ENCODE measurements at places on chromosomes 4 and X. TPM values are rescaled to one million over a fixed set of nuclear protein-coding genes. Genes with fewer than 3 reads are reported as not detected.

The ZDHHC15 gene
- 2.0 TPM for total RNA-seq

DNA sequence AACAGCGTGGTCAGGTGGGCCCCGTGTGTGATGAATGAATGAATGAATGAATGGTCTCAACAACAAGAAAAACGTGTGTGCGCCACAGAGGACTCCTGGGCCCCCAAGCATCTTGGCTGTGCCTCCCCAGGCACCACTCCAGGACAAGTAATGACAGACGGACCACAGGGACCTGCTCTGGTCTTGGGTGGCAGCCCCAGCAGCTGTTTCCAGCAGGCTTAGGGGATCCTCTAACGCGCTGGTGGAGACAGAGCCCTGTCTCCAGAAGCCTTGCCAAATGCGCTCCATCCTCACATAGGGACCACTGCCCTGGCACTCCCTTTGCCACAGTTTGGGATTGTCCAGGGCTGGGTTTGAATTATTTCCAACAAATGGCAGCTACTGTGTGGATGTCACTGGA lies 39.1 kb downstream of the PSAPL1 start:
- peak; percentile 57 for DNase-seq

DNA sequence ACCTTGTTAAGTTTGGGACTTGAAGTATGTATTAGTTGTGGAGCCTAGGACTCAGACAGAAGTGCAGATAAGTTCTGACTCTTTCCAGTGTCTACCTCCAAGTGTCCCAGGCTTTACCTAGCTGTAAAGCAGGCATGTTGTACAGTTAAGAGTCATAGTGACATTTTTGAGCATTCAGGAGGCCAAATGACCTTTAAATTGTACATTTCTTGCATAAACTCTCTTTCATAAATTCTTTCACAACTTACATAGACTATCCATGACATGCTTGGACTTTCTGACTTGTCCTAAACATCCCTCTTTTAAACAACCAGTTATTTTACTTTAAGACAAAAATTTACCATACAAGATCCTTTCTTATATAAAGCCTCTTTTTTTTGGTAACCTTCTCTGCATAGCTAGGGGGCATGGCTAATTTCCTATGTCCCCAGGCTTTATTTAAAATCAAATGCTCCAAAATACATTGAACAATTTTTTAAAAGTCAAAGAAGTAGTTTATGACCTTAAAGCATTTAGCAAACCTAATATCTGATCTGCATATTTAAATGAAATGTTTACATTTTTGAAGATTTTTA lies 40.1 kb upstream of the UGT8 start:
- DNase-seq = no peak

DNA sequence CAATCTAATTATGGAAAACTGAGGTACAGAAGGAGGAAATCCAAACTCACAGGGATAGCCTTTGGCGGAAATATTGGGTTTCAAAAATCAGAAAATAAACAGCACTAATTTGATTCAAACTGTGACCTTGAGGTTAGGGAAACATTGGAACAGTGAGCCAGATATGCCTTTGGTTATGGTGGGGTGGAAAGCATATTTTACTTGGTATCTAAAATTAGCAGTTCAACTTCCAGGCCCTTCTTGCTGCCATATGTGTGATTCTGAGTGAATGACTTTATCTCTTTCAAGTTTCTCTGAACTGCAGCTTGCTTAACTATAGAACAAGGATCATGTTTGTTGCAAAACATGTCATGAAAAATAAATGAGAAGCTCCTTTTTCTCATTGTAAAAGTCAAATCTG lies 240.9 kb upstream of the VEGFC start:
- DNase-seq = no peak

- DNase-seq = no peak
Measured at GRCh38 chrX:70424801-70425200, 1.7 kb downstream of the GDPD2 start.

GRCh38 chr4:20760053-20760452 lies 59.8 kb downstream of the PACRGL start:
- no peak for DNase-seq

- no peak for DNase-seq
Measured at GRCh38 chr4:154872198-154872597, 91.1 kb downstream of the RBM46 start.

The GPR173 gene
- total RNA-seq = 3.2 TPM

The THAP9 gene
- 6.0 TPM for total RNA-seq

DNA sequence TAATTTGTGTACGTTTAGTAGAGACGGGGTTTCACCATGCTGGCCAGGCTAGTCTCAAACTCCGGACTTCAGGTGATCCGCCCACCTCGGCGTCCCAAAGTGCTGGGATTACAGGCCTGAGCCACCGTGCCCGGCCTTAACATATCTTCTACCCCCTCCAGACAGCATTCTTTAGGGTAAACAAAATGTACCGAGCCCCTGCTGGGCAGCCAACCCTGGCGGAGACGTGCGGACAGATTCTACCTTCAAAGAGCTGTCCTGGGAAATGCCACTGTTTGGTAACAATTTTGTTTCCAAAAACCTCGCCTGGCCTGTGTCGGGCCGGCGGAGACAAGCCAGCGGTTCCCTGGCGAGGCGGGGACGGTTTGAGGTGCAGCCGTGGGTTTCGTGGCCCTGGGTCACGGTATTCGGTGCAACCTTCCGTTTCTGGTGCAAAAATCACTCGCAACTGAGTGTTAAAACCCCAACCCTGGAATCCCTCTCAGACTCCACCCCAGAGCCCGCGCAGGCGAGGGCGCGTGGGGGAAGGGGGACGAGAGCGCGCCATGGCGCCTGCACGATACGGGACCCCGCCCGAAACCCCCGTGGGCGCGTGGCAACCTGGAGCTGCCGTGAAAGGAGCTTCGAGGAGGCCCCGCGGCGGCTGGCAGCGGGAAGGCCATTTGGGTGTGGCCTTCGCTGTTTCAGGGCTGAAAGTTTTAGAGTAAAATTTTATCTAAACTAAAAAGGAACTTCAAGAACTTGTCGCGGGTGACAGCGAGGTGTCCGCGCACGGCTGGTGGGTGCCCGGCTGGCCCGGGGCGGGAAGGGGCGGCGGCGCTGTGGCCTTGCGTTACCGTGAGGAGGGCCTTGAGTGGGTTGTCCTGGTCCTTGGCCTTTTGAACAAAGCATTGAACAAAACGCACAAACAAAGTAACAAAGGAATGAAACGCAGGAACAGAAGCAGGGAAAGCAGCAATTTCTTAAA lies 17.0 kb downstream of the MRFAP1 start:
- DNase-seq = peak; percentile 46

- peak; percentile 10 for DNase-seq
Measured at GRCh38 chr4:3866813-3867129, 100.6 kb downstream of the ADRA2C start.

The SPOCK3 gene
- not detected for total RNA-seq

The F8A3 gene
- 0.19 TPM for total RNA-seq

DNA sequence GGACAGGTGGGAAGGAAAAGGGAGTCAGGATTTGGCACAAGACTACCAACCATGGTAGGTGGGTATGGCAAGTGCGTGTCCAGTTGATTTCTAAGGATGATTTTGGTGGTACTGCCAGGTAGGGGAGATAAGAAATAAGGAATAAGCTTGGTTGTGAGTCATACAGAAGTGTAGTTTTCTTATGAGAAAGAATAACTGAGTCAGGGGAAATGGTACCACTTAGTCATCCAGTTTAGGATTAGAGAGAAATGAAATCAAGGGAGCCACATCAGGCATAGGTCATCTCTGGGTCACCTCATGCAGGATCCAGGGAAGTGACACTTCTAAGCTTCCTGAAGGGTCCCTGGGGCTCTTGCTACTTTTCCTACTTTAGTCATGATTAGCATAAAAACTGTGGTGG lies 107.1 kb upstream of the C1GALT1C1 start:
- DNase-seq = no peak

GRCh38 chr4:182231080-182231479 lies 12.1 kb upstream of the TENM3 start:
- DNase-seq = no peak

- DNase-seq = no peak
Measured at GRCh38 chrX:48968377-48968776, 3.3 kb downstream of the KCND1 start.

The PAGE4 gene
- total RNA-seq = not detected

DNA sequence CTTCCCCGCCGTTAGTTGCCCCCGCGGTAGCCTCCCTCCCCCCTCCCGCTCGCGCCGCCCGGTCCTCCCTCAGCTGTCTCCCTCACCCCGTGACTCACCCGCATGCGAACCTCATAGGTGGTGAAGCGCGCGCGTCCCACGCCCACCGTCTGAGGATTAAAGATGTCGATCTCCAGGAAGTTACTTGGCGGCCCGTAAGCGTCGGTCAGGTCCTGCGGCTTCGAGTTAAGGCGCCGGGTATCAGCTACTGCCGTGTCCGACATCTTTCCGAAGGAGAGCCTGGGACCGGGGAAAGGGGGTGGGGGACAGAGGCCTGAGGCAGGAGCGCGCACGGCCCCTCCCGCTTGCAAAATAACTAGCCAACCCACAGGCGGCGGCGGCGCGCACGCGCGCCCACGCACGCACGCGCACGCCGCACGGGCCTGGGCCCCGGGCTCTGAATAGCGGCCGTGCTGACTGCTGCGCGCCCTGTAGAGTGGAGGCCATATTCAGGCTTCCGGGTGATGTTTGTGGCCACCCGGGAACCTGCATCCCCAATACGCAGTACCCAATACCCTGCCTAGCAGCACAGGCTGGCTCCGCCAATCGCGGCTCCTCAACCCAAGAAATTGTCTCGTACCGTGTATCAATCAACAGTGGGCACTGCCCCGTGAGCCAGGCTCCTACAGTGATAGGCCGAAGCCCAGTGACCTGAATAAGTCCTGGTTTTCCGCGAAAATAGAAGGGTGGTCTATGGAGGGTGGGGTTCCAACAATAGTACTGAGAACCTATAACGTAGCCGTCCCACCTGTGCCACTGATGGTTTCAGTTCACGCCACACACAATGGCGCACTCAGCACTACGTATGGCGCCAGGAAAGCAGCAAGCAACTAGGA lies at the start of gene SNX12:
Gene SNX12 (minus strand): TSS at position 291 of the 875 bp plus-strand sequence. CDS start 28 bp downstream, at position 263.
- DNase-seq = peak; percentile 93

DNA sequence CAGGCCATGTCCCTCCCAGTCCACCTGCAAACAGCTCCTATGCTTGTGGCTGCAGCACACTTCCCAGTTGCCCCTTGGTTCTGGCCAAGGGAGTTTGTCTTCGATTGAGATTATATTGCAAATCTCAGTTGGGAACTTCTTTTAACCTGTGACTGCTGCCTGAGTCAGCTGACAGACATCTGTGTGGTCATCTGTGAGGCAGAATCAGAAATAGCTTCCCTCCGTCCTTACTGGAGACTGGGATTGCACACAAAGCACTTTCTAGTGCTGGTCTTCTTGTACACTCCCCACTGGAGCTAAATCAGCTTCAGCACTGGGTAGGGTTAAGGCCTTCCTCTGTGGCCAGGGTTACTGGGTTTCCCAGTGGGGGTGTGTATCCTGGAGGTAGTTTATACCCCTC lies 34.3 kb downstream of the ZNF330 start:
- DNase-seq = no peak

The SRPK3 gene
- 54.7 TPM for total RNA-seq

- DNase-seq = peak; percentile 62
Measured at GRCh38 chrX:103730147-103730795, 19.6 kb downstream of the TMEM31 start.

DNA sequence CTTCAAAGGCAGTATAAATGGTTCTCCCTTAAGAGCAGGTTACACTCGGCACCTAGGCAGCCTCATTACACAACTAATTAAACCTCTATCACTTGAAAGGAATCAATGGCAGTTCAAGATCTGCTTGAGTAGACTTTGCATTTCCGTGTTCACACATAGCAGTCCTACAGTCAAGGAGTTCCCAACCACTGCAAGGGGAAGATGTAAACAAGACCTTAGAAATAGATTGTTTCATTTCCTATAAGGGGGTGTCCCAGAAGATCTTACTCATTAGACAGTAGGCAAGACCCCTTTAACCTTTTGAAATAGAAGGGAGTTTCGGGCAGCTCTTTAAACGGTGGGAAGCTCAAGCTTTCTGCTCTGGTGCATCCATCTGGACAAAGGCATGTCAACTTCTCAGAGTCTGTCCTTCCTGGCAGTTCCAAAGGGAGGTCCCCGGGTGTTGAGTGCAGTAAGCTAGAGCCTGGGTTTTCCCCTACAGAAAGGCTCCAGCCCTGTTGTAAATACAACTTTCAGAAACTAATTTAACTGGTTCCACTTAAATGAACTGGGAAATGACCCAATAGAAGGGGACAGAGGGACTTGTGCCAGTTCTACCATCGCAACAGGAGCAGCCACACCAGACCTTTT lies 150.8 kb downstream of the RBMX2 start:
- no peak for DNase-seq

The NLGN4X gene
- 2.0 TPM for total RNA-seq

The MAGEB2 gene
- not detected for total RNA-seq

DNA sequence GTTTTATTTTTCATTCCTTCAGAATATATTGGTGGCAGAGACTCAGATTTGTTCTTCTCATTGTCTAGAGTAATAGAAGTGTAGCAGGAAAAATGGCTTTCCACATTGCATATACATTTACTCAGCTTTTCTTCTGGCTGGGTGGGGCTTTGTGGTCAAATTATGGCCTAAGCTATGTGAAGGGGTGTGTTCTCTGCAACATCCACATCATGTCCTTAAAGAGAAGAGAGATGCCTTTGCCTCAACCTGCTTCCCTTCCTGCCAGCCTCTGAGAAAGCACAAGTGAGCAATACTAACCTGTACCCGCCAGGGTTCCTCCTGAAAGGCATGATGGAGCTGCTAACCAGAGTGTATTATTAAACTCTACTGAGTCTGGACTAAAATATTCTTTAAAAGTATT lies 695.6 kb upstream of the FAM241A start:
- DNase-seq = no peak

The CYSLTR1 gene
- 1.8 TPM for total RNA-seq

GRCh38 chr4:114598191-114599121 lies at the start of gene UGT8:
TSS of gene UGT8 (plus strand) at chr4:114598807. CDS start at chr4:114622881, 24,074 bp downstream.
- no peak for DNase-seq

DNA sequence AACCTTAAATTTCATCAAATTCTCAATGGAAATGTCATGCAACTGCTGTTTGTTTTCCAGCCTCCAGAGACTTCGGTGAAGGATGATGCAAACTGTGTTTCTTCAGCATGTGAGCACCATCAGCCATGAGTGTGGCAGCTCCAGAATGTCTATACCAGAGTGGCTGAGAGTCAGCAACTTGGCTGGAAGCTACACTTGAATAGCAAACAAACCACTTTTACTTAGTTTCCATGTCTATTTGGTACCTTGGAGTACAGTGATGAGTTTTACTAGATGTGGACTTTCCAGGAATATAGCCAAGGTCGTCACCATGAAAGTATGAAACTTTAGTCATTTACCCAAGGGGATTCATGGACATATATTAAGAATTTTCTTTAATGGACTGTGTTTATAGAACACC lies 4.3 kb upstream of the IL21 start:
- DNase-seq = no peak
